Airway epithelial cell (primary cell): ENCODE measurements at places on chromosomes 3 and 15. TPM values are rescaled to one million over a fixed set of nuclear protein-coding genes. Genes with fewer than 3 reads are reported as not detected.

Gene ZKSCAN7
- total RNA-seq = 1.4 and 2.5 TPM in 2 replicates

Gene A4GNT
- not detected in 2 replicates for total RNA-seq

Gene USP3
- total RNA-seq = 21.4 and 32.7 TPM in 2 replicates

Gene FANCD2OS
- total RNA-seq = 2.3 TPM in 1 of 2 replicates, not detected in the other

Gene CCDC32
- 8.0 and 17.8 TPM in 2 replicates for total RNA-seq

Gene PRKCD
- total RNA-seq = 11.2 and 13.5 TPM in 2 replicates

Gene SHF
- total RNA-seq = 4.7 and 5.3 TPM in 2 replicates

Gene EMC7
- 34.7 and 41.8 TPM in 2 replicates for total RNA-seq

Gene GRAMD2A
- total RNA-seq = 7.3 and 10.2 TPM in 2 replicates

Gene B3GALNT1
- total RNA-seq = 7.6 and 10.2 TPM in 2 replicates

Gene HTR3E
- total RNA-seq = not detected in 2 replicates

Gene HIGD2B
- total RNA-seq = not detected in 2 replicates

Gene LRIG1
- 20.1 and 25.7 TPM in 2 replicates for total RNA-seq
